ENCODE measurements at places on chromosomes 5 and 9.

DNA sequence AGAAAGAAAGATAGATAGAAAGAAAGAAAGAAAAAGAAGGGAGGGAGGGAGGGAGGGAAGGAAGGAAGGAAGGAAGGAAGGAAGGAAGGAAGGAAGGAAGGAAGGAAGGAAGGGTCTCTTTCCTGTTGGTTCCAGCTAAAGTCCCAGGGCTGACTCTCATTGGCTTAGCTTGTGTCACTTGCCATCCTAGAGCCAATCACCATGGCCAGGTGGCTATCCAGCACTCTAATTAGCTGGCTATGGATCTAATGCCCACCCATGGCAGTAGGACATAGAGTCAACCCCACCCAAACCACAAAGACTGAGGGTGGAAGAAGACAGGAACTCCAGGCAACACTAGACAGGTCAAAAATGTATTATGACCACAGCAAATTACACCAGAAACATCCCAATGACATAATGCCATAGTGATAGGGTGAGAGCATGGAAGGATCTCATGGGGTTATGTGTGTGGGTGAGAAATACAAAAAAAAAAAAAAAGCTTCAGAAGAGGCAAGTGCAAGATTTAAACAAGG is 10.8 kb upstream of the CPLX2 start:
- no peak for DNase-seq

DNA sequence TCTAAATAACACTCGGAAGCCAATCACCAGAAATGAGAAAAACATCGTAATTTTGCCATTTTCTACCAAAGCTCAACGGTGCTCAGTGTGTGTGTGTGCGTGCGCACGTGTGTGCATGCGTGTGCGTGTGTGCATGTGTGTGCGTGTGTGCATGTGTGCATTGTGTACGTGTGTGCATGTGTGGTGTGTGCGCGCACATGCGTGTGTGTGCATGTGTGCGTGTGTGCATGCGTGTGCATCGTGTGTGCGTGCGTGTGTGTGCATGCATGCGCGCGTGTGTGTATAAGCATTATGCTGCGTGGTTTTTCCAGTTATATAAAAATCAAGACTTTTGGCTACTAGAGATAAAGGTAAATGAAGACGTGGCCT is 165.0 kb downstream of the DAB2IP start:
- no peak for DNase-seq

GRCh38 chr9:27386571-27387091 is 89.7 kb upstream of the EQTN start:
- DNase-seq: no peak

DNA sequence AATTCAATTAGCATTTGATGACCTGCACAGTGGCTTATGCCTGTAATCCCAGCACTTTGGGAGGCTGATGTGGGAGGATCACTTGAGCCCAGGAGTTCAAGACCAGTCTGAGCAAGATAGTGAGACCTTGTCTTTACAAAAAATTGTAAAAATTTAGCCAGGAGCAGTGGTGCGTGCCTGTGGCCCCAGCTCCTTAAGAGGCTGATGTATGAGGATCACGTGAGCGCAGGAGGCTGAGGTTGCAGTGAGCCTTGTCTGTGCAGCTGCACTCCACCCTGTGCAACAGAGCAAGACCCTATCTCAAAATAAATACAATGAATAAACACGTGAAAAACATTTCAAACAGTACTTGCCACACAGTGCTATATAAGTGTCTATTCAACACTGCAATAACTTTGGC is 4.2 kb downstream of the ABCA1 start:
- no peak for DNase-seq

GRCh38 chr9:76652894-76653293 is 111.3 kb upstream of the PCA3 start:
- DNase-seq: no peak

All from kidney capillary endothelial cell (primary cell).